ENCODE measurements at places on chromosomes 3 and 15. TPM values are rescaled to one million over a fixed set of nuclear protein-coding genes. Genes with fewer than 3 reads are reported as not detected.
A peak's percentile ranks its signal among the peaks of the same experiment; 100 is the strongest.

CNTN3 gene
- 1.9 TPM for total RNA-seq

DNA sequence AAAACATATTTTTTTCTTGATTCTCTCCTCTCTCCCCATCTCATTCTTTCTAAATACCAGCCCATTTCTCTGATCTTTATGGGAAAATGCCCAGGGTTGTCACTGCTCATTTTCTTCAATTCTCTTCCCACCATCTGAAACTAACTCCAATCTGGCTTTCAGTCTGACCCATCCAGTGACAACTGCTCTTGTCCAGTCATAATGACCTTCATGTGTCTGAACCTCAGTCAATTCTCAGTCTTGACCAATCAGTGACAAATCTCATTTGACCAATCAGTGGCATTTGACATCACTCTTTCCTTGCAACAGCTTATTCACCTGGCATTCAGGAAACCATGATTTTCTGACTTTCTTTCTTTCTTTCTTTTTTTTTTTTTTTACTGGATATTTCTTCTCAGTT, 15.1 kb downstream of the VEPH1 start:
- DNase-seq = no peak

DNA sequence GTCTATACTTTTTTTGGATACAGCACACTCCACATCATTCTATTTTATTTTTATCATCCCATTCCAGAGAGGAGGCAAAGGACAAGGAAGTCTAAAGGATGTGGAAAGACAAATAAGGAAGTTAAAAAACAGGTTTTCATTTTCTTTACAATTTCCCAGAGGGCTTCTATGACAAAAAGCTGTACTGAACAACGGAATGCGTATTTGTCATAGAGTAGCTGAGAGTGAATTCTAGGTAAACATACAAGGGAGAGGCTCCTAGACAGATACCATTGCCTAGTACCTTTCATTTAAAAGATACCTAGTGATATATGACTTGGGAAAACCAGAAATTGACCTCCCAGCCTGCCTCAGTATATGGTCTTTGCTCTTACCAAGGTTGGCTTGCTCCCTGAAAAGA, 341.7 kb downstream of the FHIT start:
- DNase-seq = no peak

DNA sequence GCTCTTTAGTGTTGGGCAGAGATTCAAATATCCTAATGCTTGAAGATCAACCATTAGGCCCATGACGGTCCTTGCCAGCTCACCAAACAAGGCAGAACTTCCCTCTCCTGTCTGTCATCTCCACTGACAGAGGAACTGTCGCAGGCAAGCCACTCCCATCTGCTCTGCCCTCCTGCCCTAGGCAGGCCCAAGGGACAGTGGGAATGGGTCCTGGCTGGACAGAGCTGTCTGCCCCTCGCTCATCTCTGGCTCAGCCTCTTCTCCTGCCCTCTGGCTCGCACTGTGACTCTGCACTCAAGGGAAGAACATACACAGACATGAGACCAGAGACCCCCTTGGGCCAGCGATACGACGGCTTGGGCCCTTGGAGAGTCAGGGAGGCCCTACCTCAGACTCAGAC, 7.6 kb upstream of the MUSTN1 start:
- no peak for DNase-seq

DNA sequence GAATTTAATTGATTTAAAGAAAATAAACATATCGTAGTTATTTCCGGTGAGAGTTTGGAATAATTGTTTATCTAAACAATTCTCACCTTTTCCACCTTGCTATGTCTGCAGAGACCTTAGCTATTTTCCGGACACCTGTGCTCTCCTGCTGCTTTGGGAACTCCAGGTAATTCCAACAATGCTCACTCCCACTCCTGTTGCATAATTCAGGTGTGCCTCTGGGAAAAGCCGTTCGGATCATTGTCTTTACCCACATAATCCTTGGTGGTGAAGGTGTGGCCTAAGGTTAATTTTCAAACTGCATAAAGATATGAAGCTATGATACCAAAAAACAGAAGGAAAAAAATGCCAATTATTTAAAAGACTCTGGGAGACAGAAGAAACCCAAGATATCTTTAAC, 59.4 kb downstream of the LDHAL6B start:
- no peak for DNase-seq

GRCh38 chr3:12904951-12905315, 63.6 kb upstream of the RPL32 start:
- DNase-seq = peak; percentile 30

GRCh38 chr3:150407051-150407807, 869 bp upstream of the TSC22D2 start:
- DNase-seq = no peak

KNG1 gene
- not detected for total RNA-seq

DNA sequence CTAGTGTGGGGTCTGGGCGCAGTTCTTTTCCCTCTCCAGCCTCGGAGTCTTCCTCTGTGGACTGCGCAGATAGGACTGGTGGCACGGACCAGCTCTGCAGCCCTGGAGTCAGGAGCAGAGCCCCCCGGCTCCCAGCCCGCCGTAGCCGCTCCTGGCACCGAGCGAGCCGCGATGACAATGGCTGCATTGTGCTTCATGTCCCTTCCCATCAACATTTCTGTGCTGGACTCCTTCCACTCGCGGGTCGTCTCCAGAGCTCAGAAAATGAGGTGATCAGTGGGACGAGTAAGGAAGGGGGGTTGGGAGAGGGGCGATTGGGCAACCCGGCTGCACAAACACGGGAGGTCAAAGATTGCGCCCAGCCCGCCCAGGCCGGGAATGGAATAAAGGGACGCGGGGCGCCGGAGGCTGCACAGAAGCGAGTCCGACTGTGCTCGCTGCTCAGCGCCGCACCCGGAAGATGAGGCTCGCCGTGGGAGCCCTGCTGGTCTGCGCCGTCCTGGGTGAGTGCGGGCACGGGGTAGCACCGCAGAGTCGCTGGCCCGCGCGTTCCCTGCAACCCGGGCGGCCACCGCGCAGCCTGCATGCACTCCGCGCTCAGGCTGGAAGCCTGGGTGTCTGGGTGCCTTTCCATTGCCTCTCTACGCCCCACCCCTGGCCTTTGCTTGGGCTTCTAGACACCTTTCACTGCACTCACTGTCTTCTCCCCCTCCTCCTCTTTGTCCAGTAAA, at the start of gene TF:
TSS of gene TF (plus strand) at position 413 of the 731 bp plus-strand sequence. CDS start at position 461, 48 bp downstream.
- no peak for DNase-seq

GRCh38 chr15:36029606-36030210, 483.7 kb upstream of the DPH6 start:
- no peak for DNase-seq

DNA sequence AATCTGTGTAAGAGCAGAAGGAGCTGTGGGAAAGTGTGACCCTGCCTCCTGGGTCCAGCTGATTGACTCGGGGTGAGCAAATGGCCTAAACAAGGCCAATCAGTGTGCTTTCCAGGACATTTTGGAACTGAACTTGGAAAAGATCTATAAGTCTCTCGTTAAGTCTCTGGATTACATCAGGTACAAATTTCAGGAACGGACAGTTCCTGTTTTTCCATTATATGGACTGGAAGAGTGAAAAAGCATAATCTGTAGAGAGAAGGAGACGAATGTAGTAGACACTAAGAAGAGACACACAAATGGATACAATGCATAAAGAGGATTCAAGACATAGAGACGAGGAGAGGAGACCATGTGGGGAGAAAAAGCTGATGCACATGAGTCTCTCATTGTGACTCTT, 167.3 kb downstream of the C3orf70 start:
- DNase-seq = no peak

C2CD4B gene
- 2.6 TPM for total RNA-seq

- DNase-seq = no peak
These were observed 18.6 kb downstream of the CSTA start for GRCh38 chr3:122343654-122344053.

DNA sequence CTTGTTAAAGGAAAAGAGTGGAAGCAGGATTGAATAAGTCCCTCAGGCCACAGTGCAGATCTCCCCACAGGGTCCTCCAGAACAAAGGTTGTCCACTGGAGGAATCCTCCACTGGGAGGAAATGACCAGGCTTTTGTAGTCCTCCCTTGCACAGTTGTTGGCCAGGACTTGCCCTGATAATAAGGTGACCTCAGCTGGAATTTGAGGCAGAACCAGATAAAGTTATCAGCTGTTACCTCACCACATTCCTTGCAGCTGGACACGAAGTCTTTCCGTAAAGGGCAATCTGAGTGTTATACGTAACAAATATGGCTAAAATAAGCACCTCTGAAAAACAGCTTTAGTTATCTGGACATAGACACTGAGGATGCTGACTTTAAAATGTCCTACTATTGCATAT, 83.5 kb upstream of the NAALADL2 start:
- DNase-seq = no peak

- DNase-seq = no peak
These were observed 132.5 kb downstream of the ARNT2 start for GRCh38 chr15:80536716-80537115.

CALML4 gene
- total RNA-seq = 7.3 TPM

VPS39 gene
- 79.9 TPM for total RNA-seq

DNA sequence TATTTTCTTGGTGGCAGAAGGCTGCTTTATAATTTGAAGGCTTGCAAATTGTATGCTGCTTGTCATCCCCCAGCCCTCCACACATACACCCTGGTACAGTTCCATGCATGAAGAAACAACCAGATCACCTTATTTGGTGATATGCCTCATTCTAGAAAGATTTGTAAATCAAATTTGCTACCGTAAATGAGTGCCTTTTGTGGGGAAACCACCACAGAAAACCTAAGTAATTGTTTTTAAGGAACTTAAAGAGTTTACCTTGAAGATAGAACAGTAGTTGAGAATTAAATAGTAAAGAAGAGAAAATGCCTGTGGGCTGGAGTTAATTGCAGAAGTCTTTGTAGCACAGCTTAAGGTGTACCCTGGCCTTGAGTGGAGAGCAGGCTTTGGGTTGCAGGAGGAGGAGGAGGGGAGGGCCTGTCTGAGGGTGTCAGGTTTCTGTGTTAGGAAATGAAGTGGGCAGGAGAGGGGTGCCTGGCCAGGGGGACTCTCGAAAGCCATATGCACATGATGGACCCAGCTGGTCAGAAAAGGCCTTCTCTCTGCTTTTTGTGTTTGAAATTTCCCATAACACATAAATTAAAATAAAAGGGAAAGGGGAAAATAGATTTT, 6.9 kb downstream of the NIPA2 start:
- DNase-seq = no peak

GRCh38 chr3:14358426-14359211, 43.8 kb upstream of the SLC6A6 start:
- peak; percentile 58 for DNase-seq

SEMA3G gene
- total RNA-seq = 23.6 TPM
